ENCODE measurements at places on chromosomes 4 and X.

- no peak for DNase-seq
Observed at GRCh38 chr4:84529169-84529751, 30.2 kb upstream of the NKX6-1 start.

- DNase-seq = no peak
Observed at GRCh38 chrX:17497193-17497592, 122.2 kb downstream of the NHS start.

GRCh38 chrX:18210470-18210869 is 10.2 kb downstream of the BEND2 start:
- no peak for DNase-seq

- DNase-seq = no peak
Observed at GRCh38 chr4:24131954-24132673, 242.3 kb upstream of the PPARGC1A start.

DNA sequence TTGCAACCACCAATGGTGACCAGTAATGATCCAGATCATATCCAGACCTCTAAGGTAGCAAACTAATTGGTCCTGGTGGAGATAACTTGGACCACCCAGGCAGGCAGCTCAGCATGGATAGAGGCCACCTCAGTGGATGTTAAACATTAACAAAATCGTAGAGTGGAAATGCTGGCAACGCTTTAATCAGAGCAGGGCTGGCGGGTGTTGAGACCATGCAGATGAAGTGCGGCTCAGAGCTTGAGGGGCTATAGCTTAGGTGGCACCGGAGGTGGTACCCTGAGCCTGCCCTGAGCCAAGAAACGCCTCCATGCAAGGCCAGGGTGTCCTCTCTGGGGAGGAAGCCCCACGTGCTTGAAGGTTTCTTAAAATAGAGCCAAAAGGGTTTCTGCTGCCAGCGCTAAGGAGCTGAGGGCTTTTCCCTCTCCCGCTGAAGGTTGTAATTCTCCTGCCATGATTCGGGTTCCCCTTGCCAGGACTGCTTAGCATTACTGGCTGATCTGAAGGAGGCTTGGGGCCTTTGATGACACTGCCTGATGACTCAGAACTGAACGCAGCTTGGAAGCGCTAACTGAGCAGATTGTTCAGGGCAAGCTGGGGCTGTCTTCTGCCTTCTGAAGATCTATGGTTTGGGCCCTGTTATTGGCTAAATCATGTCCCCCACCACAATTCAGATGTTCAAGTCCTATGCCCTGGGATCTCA is 177.8 kb upstream of the ATP6AP2 start:
- DNase-seq = no peak

- no peak for DNase-seq
Observed at GRCh38 chr4:102754044-102754443, 6.7 kb downstream of the MANBA start.

- no peak for DNase-seq
Observed at GRCh38 chr4:48725414-48725813, 54.7 kb downstream of the FRYL start.

DNA sequence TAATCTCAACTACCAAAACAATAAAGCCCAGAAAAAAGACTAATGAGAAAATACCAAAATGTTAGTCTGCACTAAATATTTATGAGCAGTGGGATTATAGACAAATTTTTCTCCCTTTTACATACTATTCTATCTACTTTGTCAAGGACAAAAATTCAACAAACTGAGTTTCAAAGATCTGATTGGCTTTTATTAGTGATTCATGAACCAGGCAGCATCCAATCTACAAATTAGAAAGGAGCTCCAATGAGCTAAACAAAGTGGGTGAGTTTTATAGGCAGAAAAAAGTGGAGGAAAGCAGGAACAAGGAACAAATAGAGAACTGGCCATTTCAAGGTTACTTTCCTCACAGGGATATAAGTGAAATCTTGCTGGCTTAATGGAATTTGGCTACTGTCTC is 24.4 kb upstream of the SH3KBP1 start:
- DNase-seq = no peak

- DNase-seq = no peak
Observed at GRCh38 chr4:137536789-137537561, 4.7 kb upstream of the PCDH18 start.

DNA sequence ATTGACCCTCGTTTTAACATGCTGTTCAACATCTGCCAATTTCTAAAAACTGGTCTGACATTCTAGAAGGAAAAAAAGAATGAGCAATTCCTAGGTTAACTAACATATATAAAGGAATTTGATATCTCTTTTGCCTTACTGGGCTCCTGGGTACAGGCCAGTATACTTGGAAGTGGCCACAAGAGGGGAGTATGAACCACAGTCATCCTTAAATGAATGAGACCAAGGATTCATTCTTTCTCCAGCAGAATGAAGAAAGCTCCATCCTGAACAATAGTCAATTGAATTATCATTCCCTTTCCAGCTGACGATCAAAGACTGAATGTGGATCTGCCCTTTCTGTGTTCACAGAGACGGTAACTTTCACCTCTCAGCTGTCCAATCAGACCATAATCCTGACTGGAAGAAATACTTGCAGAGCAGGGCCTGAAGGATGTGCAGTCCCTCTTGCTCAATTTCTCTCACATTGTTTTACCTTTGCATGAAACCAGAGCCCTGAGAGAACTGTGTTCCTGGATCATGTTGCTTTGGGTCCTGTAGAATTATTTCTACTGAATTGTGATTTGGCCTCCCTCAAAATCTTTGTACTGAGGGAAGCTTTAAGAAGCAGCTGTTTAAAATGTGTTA is 14.8 kb upstream of the SPARCL1 start:
- DNase-seq = no peak

- no peak for DNase-seq
Observed at GRCh38 chrX:13815664-13816063, 1.2 kb downstream of the GPM6B start.

DNA sequence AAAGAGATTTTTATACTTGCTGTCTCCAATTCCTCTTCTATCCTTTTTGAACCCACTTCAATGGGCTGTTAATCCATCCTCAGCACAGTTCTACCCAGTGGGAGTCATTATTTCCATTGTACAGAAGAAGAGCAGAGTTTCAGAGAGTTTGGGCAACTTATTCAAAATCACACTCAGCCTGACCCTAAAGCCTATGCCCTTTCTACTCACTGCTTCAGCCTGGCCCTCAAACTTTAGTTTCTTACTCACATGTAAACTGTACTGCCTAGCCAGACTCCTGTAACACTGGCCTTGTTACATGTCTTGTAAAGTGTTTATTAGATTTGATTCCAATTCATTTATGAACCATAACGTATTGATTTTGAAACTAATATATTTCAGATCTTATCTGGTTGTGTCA is 25.1 kb upstream of the USO1 start:
- no peak for DNase-seq

DNA sequence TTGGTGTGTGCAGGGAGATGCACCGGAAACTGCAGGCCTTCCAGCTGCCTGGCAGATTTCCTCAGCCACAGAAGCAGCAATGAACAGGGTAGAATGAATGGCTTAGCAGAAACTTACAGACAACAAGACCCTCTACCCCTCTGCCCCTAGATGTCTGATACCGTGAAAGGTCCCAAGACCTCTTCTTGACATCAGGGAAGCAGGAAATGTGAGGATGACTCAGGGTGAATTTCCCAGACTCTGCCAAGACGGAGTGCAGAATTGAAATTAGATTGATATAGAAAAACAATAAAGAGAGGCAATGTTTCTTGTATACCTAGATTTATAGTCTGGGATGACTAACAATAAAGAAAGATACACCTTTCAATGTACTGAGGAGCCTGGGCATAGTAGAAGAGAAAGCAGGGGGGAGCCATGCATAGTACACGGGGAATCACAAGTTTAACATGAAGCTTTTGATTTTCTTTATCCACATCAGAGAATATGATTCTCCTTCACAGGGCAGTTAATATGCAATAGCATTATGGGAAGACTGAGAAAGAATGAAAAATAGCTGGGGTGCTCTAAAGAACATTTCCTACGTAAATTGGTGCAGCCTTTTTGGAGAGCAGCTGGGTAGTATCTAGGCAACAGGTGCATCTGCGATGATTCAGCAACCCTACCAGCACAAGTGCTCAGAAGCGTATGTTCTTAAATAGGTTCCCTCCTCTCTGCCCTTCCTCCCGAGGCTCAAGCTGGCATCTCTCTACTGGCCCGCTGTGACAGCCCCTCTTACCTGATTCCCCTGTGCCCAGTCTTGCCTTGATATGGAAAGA is 18.3 kb upstream of the CXCR3 start:
- no peak for DNase-seq

DNA sequence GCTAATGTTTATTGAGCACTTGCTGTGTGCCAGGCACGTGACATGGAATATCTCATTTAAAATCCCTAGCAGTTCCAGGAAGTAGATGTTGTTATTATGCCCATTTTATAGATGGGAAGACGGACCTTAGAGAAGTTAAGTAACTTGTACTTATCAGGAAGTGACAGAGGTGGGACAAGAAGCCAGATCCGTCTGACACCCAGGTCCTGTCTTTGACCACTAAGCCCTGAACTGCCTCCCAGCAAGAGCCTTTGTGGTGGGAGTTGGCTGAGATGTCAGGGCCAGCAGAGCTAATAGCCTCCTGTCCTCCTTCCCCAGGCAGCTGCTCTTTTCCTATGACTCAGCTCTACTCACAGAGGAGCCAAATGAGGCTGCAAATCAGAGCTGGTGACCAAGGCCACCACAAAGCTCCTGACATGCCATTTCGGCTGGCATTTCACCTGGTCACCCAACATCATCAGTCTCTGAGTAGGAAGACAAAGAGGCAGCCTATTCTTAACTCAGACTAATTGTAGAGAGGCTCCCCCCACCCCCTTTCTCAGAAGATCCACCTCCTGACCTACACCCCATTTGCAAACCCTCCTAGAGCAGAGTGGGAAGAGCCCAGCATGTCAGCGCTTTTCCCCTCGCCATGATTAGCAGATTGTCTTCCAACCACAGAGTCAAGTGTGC is 175.1 kb upstream of the KIT start:
- DNase-seq = no peak

DNA sequence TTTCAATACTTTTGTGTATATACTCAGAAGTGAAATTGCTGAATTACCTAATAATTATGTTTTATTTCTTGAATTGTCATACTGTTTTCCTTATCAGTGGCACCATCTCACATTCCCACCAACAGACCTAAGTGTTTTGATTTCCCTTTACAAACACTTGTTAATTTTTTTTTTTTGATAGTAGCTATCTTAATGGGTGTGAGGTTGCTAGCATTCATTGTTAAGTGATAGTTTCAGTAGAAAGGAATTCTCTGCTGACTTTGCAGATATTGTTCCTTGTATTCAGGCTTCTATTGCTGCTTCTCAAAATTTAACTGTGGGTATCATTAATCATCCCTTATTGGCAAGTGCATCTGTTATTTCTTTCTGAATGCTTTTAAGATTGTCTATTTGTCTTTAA is 927.5 kb upstream of the SLIT2 start:
- DNase-seq = no peak

DNA sequence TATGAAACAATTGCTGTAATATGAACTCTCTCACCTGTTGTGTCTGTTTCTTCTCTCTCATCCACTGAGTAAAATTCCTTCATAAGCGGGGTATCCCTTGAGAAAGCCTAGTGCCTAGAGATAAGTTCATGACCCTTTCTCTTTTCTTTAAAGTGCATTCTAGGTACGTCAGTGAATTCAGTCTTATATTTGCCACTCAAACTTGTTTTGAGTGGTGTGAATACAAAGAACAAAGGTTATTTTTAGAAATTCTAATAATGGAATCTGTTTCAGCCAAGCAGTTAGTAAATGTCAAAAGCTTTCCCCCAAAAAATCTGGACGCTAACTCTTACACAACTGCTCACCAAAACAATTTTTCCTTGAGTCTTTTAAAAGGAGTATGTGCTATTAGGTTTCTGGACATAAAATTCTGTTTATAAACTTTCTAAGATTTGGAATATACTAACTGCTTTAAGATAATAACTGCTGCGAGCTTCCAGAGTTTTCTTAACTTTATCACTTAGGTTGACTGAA is 112.0 kb downstream of the VEGFC start:
- no peak for DNase-seq

GRCh38 chr4:46051392-46051791 is 72.5 kb downstream of the GABRG1 start:
- DNase-seq = no peak

GRCh38 chr4:24209906-24210305 is 320.1 kb upstream of the PPARGC1A start:
- DNase-seq = no peak

DNA sequence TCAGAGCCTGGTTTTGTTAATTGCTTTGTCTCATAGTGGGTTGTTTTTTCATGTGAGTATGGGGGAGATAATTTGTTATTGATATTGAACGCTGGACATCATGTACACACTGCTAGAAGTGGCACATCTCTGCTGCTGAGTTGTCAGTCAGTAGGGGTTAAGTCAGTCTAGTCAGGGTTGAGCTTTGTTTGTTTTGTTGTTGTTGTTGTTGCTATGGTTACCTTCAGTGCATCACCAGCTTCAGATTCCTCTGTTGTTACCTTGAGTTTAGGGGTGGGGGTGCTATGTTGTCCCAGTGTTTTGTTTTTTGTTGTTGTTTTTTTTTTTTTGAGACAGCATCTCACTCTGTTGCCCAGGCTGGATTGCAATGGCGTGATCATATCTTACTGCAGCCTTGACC is 9.9 kb downstream of the YIPF6 start:
- DNase-seq = no peak

- no peak for DNase-seq
Observed at GRCh38 chr4:6272863-6273660, 3.4 kb downstream of the WFS1 start.

DNA sequence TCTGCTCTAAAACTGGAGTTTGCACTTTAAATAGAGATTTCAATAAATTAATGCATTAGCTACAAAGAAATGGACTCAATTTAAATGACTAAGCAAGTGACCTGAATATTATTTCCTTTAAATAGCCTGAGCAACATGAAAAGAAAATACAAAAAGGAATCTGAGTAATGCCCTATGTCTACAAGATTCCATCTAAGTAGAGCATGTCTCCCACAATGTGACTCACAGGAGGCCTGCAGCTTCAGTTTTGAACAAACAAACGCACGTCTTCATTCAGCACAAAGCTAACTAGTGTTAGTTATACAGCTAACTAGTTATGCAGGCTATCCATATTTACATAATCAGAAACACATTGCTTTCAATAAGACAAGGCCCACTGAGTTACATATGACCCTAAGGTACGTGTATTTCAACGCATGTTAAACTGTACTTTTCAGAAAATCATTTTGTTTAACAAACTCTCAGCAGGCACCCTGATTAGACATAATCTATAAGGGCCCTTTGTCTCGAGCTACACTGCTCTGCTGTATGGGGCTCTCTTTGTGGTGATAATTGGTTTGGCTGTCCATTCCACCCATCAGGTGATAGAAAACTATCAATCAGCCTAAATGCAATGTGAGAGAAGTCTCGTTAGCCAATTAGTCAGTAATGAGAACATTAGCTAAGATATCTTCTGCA is 116.5 kb downstream of the MAML3 start:
- no peak for DNase-seq

- DNase-seq = no peak
Observed at GRCh38 chrX:42098900-42099299, 175.5 kb upstream of the CASK start.

DNA sequence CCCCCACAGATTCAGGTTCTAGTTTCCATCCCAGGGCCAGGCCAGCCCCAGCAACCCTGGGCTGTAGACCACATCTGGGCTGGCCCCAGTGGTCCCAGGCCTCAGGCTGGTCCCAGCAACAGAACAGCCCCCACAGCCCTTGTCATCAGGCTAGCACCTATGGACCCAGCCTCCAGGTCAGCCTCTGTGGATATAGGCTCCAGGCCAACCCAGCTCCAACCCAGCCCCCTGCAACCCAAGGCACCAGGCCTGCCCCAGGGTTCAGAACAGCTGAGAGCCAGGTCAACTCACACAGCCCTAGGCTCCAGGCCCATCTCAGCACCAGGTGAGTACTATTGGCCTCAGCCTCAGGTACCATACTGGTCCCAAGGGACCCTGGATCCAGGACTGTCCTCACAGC is 155.3 kb downstream of the PWWP3B start:
- DNase-seq = no peak

GRCh38 chrX:86028681-86029080 is 18.7 kb downstream of the CHM start:
- no peak for DNase-seq
